Hippocampal formation (tissue), 2 donors: ENCODE measurements at places on chromosomes 12 and 14.

GRCh38 chr12:91555436-91556415, 373.1 kb upstream of the DCN start:
- DNase-seq, result no peak

GRCh38 chr14:89407856-89408255, 9.2 kb downstream of the FOXN3 start:
- no peak for DNase-seq

- no peak for DNase-seq
Observed at GRCh38 chr12:82645414-82645813, 41.3 kb upstream of the TMTC2 start.

DNA sequence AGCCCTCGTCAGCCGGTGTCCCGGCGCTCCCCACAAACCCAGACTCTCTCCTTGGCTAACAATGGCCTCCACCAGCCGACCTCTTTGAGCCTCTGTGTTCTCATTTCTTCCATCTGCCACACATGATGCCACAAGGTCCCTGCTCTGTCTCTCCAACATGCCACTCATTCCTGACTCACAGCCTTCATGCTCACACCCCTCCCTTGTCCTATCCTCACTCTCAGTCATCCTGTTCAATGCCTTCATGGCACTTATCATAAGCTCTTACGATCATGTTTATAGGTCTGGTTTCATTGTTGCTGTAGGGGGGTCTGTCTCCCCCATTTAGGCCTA, 9.6 kb upstream of the SERPINA11 start:
- no peak for DNase-seq

- peak; percentile 8 for DNase-seq
Observed at GRCh38 chr14:51453869-51454268, 197.8 kb upstream of the FRMD6 start.

DNA sequence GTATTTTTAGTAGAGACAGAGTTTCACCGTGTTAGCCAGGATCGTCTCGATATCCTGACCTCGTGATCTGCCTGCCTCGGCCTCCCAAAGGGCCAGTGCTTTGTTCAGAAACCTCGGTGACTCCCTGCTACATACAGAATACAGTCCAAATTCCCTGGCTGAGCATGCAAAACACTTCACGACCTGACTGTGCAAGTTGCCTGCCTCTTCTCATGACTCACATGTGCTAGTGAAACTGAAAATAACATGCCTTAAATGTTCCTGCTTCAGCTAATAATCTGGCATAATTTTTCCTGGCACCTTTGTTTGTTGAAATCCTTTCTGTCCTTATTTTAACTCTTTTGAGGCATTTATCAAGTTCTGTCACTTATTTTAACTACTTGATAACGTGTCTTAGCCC, 8.2 kb downstream of the DMAC2L start:
- no peak for DNase-seq

GRCh38 chr12:85005615-85006014, 30.5 kb downstream of the TSPAN19 start:
- no peak for DNase-seq

DNA sequence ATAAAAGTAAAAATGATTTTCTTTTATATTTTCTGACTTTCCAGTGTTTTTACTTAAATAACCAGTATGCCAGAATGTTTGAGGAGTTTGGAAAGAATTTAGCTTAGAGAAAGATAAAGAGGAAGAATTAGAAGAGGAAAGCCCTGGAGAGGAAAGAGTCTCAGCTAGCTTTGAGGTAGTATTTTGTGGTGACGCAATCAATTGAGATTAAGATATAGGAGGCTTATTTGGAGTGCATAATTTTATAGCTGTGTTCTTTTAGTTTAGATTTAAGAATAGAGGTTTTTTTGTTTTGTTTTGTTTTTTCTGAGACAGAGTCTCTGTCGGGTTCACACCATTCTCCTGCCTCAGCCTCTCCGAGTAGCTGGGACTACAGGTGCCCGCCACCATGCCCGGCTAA, 18.1 kb downstream of the CLEC2B start:
- no peak for DNase-seq

- no peak for DNase-seq
Observed at GRCh38 chr12:113070117-113070906, 13.8 kb downstream of the DTX1 start.

DNA sequence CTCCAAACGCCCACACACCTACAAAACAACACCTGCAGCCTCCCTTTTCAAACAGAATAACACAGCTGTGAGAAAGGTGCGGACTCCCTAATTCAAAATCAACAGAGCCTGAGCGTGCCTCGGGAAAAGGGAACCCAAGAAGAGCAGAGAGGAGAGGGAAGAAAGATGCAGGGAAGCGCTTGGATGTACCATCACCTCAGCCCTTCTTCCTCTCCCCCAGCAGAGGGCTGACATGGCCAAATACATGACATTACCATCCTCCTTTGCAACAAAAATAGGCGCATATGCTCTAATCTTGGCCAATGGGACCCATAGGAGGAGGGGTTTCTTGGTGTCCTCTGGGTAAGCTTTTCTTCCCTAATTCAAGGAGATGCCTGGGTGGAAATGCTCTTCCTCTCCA, 78.0 kb downstream of the CPSF2 start:
- DNase-seq, result no peak

GRCh38 chr12:93831374-93831773, 154.2 kb downstream of the CRADD start:
- no peak for DNase-seq

GRCh38 chr12:58270966-58271705, 329.8 kb downstream of the ATP23 start:
- DNase-seq, result no peak

DNA sequence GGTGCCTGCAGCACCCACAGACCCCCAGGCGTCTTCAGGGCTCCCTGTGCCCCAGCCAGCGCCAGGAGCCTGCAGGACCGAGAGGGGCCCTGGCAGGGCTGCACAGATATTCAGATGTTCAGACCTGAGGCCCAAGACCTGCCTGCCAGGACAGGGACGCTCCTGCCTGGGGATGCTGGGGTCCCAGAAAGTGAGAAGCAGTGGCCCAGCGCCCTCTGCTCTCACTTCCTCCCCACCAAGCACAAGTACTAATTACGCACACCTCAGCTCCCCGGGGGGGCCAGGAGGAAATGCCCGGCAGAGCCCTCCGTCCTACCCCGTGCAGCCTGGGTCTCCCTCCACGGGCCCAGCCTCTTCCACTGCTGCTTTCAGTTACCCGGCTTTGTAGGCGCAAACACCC, 28.8 kb upstream of the INF2 start:
- DNase-seq, result no peak

GRCh38 chr12:52004042-52004648, 2.6 kb upstream of the TAMALIN start:
- peak; percentile 69 for DNase-seq
